Activated CD4-positive, alpha-beta T cell treated with anti-CD3 and anti-CD28 coated beads for 24 hours (primary cell): ENCODE measurements at places on chromosomes 6 and 20.

GRCh38 chr6:20826378-20826777 is 292.1 kb downstream of the CDKAL1 start:
- no peak for DNase-seq

DNA sequence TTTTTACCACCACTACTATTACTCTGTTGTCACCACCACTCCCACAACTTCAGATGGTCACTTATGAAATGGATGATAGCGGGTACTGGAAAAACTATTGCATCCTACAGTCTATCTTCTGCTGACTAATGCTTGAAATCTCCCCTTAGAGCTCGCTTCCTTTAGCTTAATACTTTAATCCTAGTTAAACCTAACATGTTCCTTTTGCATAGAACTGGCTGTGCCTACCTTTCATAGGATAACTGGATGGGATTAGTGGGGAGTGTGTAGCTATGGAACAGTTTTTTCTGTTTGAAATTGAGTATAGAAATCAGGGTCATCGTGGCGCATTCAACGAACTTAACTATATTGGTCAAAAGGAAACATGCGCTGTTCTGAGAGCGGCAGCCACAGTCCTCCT is 294.7 kb downstream of the FARS2 start:
- DNase-seq: no peak

DNA sequence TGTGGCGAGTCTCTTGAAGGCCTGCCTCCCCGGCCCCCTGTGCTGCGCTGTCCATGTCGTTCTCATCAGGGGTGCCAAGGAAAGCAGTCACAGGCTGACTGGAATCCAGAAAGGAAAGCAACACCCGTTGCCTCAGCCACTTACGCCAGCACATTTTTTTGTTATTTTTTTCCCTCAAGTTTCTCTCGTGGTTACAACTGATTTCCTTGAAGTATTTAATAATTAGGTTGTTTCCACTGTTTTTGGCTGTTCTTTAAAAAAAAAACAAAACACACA is 17.9 kb upstream of the SLC22A1 start:
- DNase-seq: no peak

DNA sequence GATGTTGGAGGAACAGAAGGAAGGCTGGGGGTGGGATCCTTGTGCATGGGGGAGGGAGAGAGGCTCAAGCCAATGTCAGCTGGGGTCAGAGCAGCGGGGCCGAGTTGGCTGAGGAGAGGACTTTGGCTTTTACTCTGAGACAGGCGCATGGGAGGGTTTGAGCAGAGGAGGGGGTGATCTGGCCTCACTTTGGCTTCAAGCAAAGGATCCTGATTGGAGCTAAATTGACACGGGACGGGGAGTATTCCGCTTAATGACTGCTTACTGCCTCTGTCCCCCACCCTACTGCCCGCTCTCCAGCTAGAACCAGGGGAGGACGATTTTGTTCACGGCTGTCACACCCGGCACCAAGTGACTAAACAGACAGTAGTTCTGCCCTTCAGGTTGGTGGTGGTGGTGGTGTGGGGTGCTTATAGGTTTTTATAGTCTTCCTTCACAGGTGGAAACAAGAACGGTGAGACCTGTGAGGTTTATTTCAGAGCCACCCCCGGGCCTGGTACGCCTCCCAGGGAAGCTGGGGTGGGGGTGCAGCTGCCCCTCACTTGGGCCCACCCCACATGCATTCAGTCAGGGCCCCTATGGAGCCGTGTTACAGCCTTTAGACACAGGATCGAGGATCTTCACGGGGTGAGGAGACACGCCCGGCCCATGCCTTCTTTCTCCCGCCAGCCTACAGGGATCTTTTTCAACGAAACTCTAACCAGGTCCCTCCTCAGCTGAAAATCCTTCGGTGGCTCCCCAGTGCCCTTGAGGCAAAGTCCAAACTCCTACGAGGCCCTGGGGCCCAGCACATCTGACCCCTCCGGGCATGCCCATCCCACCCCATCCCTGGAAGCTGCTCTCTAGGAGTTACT is 1.3 kb upstream of the SNAI1 start:
- no peak for DNase-seq

- no peak for DNase-seq
Measured at GRCh38 chr6:109739686-109740085, 48.6 kb downstream of the FIG4 start.
